NCI-H526 treated with DMSO at 0.1 percent for 48 hours (cell line): ENCODE measurements at places on chromosomes 11 and 22.

DNA sequence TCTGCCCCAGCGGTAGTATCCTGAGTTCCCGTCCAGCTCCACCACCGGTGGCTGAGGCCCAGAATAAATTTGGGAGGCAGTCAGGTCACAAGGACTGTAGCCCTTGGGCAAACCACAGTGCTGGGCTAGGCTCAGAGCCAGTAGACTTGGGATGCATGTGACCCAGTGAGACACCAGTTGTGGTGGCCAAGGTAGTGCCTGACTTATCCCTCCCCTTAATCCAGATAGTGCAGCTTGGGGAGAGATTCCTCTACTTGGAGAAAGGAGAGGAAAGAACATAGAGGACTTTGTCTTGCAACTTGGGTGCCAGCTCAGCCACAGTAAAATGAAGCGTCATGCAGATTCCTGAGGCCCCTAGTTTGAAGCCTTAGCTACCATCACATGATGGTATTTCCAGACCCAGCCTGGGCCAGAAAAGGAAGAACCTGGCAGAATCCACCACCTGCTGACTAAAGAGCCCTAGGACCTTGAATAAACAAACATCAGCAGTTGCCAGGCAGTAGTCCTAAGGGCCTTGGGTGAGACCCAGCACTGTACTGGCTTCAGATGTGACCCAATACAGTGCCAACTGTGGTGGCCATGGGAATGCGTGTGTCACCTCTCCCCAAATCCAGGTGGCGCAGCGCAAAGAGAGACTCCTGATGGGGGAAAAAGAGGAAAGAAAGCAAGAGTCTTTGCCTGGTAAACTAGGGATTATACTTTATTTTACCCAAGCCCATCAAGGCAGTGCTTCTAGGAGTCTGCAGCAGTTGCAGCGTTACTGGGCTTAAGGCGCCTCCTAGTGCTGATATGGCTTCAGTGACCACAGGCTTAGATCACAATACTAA is 17.0 kb upstream of the DDX10 start:
- DNase-seq, result peak; percentile 78

- DNase-seq, result no peak
Observed at GRCh38 chr11:86453290-86454030, 78.8 kb downstream of the CCDC81 start.

- DNase-seq, result no peak
Observed at GRCh38 chr11:134562196-134562595, 150.2 kb upstream of the B3GAT1 start.

DNA sequence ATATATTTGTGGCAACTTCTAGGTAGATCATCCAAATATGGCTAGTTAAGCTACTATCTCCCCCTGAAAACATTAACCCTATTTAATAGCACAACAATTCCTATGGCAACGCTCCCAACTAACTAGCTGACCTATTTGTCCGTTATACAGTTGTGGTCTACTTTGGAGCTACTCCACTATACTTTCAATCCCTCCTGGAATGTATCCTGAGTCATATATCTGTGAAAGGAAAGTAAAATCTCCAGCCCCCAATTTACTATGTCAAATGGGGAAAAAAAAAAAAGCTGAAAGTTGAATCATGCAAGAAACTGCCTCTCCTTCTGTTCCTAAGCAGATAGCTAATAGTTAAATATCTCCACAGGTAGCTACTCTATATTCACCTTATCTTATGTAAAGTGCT is 128.5 kb downstream of the CD44 start:
- DNase-seq, result no peak

DNA sequence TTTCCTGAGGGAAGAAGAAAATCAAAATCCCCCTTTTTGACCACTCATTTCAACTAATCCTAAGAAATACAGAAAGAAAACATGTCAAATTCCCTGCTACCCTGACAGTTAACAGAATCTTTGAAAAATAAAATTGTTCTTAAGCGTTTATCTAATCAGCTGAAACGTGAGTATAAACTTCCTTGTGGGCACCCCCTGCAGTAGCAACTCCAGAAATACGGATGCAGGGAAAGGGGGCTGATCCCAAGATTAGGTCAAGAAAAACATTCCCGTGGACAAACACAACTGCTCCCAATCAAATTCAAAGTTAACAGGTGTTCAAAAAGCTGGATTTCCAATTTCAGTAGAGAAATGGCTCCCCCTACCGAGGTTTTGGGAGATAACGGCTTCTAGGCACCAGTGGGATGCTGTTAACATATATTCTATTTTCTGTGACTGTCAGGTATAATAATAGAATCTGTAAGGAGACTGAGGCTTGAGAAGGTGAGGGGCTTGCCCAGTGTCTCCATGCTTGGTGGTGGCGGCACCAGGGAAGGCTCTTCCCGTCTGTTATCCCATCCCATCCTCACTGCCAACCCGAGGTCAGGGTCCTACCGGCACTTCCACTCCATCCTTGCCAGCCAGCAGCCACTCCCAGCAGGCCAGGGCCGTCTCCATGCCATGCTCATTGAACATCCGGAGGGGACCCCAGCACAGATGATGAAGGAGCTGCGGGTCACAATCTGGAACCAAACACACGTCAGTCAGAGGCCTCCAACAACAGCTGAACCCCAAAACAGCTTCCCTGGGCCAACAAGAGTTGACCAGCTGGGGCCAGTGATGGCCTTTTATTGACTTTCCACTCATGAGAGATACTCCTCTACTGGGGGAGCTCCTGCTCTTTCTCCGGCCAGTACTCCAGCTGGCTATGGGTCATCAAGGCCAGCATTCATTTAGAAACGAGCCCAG is 32.0 kb upstream of the SERPIND1 start:
- peak; percentile 6 for DNase-seq

DNA sequence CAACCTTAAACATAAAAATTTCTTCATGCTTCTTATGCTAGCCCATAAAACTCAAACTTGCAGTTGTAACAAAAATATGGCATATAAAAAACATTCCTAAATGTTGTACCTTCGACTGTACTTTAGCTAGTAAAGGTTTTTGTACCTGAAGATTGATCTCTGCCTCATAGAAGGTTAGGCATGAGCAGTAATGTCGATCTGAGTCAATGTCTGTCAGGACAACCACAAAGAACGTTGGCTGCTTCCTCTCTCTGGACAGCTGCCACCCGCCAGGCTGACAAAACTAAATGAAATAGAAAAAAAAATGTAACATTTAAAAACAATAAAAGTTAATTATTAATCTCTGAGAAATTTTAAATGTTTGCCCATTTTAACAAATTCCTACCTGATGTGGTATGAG is 251.3 kb downstream of the SBF2 start:
- DNase-seq, result no peak

DNA sequence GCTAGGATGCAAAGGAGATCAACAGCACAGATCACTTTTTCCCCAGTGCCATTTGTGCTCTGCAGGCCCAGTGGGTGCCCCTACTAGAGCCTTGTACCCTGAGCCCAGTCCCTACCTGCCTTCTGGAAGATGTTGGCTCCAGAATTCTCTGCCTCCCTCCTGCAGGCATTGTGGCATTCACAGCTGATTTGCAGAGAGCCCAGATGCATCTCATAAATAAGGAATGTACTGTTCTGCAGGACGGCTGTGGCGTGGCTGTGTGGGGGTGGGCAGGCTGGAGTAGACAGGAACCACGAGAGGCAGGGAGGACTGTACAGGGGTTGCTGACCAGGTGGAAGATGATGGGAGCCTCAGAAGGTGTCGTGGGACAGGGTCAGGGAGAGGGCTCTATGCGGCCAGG is 11.2 kb upstream of the MIAT start:
- DNase-seq, result no peak

GRCh38 chr11:29051935-29052334 is 943.7 kb downstream of the METTL15 start:
- DNase-seq, result no peak
